Skeletal muscle cell (primary cell): ENCODE measurements at places on chromosomes 3 and 15.

DNA sequence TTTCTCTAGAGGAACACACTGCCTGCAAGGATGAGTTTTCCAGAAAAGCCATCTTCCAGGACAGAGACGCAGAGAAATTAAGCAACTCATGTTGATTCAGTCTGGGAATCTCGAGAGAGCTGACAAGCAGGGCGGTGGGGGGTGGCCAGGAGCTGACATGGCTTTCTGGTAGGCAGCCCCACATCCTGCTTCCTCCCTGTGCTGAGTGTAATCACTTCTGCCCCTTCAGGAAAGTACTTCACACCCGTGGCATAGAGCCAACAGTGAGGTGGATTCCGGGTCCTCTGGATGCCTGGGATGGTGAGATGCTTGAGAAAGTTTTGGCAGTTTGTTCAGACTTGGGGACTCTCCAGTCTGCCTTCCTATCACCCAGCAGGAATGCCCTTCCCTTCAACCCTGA, 221.1 kb downstream of the SLCO3A1 start:
- peak; percentile 27 for DNase-seq

DNA sequence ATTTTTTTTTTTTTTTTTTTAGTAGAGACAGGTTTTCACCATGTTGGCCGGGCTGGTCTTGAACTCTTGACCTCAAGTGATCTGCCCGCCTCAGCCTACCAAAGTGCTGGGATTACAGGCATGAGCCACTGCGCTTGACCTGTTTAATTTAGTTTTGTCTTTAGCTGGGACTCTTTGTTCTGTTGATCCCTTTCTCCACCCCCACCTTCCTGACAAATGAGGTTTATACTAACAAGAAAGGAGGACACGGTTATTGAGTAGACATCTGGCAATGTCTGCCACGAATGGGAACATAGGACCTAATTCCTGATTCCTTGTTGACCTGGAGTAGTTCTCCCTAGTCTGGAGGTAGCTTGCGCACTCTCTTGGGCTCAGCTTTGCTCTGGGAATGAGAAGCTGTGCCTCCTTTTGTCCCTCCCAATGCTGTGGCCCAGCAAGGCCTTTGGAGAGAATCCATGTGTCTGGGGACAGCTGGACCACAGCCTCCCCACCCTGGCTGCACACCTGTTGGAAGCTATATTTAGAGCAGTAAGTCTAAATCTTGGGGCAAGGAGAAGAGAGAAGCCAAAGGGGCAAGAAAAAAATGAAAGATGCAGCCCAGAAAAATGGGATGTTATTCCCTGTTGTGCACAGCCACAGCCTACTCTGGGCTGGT, 53.2 kb upstream of the ADPGK start:
- DNase-seq: no peak

GRCh38 chr3:51796854-51797253, 17.8 kb upstream of the IQCF6 start:
- DNase-seq: no peak

DNA sequence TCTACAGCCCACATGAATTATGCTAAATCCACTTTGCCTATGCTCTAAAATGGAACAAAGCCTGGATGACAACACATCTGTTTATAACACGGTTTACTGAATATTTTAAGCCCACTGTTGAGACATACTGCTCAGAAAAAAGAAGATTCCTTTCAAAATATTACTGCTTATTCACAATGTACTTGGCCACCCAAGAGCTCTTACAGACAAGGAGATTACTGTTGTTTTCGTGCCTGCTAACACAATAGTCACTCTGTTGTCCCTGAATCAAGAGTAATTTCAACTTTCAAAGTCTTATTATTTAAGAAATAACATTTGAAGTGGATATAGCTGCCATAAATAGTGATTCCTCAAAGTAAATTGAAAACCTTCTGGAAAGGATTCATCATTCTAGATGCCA, 70.9 kb downstream of the ANKRD28 start:
- DNase-seq: no peak

DNA sequence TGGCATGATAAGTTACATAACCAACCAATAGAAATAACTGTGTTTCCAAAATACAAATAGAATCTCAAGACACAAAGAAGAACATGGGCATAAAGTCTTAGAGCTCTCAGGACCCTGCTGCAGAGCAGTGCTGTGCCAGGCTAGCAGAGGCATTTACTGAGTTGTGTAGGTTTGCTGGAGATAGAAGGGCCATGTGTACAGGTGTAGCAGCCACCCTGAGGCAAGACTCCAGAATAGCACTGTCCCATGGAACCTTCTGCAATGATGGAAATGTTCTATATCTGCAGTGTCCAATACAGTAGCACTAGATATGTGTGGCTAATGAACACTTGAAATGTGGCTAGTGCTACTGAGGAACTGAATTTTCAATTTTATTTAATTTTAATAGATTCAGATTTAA, 267.0 kb upstream of the UMPS start:
- DNase-seq: no peak

GRCh38 chr3:129560269-129560787, 17.4 kb downstream of the H1-8 start:
- no peak for DNase-seq

- no peak for DNase-seq
Observed at GRCh38 chr15:36605604-36606263, 26.3 kb downstream of the CDIN1 start.

GRCh38 chr3:150315721-150316120, 92.4 kb upstream of the TSC22D2 start:
- no peak for DNase-seq

DNA sequence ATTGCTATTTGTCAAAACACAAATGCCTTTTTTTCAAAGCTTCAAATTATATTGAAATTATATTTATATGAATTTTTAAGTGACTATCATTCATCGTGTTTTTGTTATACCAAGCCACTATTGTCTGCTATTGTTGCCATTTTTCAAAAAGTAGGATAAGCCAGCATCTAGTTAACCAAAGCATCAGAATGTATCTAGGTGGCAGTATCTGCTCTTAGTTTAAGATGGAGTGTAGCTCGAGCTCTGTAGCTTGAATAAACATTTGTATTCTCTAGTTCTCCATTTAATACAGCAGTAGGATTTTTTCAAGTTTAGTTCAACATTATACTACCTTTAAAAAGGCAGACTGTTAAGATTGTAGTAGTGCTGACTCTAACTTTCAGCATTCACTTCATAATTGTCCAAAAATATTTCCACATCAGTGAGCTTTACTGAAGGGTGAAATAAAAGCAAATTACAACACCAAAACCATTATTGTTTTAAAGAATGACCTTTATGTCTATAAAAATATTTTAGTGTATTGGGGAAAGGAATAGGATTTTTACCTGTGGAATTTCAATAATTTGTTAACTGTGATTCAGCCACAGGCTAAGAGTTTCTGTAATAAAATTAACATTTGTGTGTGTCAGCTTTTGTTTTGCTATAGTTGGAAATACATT, 19.6 kb upstream of the C15orf61 start:
- no peak for DNase-seq

DNA sequence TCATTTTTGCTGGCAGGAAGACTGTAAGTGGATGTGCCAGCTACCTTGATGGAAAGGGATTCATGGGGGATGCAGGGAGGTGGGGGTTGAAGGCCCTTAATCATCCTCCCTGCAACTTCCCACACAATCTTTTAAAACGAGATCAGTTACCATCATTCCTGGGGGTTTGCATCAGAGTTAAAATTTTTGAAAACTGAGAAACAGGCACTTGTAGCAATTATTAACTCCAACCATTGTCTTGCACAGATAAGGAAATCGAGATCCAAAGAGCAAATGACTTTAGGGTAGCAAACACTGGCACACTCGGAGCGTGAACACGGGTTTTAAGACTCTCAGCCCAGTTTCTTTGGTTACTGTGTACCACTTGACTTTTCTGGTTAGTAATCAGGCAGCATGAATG, 41.9 kb downstream of the GPD1L start:
- no peak for DNase-seq

- no peak for DNase-seq
Observed at GRCh38 chr15:68729789-68730411, 90.8 kb downstream of the ANP32A start.

GRCh38 chr3:42520336-42520735, 17.9 kb downstream of the VIPR1 start:
- no peak for DNase-seq

DNA sequence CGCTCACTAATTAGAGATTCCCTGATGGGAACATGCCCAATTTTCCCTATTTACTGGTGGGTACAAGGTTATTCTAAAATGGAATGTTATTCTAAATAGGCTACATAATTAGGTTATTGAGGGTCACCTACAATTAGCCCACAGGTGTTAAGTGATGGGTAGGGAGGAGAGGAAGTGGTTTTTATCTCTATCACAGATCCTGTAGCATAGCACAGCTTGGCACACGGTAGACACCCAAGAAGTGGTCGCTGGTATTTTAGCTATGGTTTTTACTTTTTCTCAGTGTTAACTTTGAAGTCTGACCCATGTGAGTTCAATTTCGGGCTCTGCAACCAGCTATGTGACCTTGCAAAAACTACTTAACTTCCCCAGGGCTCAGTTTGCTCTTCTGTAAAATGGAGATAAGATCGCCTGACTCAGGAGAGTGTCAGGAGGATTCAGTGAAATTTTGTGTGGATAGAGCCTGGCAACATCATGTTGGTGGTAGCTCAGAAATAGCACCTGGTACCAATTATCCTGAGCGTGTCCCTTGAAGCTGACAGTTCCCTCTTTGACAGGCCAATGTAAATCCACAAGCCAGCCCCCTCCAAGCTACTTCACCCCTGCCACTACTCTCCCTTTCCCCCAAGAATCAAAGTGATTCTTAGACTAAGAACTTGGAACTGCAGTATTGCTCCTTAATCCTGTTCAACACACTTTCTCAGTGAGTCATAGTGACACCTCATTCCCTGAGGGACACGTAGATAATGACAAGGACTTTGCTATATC, 8.7 kb upstream of the LMCD1 start:
- DNase-seq: no peak

GRCh38 chr3:151135541-151136337, 50.3 kb downstream of the MED12L start:
- no peak for DNase-seq

- DNase-seq: no peak
Observed at GRCh38 chr3:15284121-15284889, 48.1 kb downstream of the SH3BP5 start.

DNA sequence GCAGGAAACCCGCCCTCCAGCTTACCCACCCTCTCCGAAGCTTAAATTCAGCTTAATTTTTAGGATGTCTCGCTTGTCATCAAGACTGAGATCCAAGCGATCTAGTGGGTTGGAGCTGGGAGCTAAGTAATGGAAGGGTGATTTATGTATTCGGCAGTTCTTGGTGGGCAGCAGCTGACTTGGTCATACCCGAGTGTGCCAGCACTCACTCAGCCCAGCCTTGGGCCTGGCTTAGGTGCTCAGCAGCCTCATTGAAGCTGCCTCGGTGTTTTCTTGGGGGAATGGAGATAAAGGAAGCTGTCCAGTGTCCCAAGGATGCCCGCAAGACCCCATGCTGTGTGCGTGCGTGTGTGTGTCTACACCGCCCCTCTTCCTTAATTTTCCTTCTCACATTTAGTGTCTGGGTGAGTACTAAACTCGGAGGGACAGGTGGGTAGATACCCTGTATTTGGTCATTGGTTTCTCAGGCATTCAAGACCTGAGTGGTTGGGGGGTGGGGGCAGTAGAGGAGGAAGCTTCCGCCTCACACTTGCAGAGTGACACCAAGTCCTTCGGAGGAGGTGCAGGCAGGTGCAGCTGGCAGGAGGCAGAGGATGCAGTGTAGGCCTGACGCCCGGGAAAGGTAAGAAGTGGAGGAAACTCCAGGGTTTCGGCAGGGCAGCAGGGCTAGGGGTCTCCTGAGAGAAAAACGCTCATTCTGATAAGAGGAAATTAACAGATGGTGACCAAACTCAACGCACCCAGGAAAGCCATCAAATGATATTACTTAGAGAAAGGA, 92.8 kb downstream of the PCSK6 start:
- no peak for DNase-seq

- DNase-seq: no peak
Observed at GRCh38 chr3:196740481-196741248, 1.0 kb downstream of the PAK2 start.

- DNase-seq: peak; percentile 57
Observed at GRCh38 chr3:114216186-114216970, 21.0 kb downstream of the ZNF80 start.

DNA sequence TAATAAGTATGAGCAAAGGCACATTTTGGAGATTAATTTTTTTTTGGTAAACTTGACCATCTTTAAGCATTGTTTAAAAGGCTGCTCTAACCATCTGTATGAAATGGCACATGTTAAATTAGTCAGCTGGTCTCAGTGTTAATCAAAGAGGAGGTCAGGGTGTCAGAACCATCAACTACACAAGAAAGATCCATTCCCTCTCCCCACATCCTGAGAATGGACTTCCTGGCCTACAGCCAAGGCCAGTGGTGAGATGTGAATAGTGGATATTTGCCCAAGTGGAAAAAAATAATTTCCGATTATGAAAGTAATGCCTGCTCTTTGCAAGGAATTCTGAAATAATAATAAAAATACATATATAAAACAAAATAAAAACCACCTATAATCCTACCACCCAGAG, 641.7 kb downstream of the NR2F2 start:
- DNase-seq: no peak

- no peak for DNase-seq
Observed at GRCh38 chr3:177713928-177714900, 516.9 kb upstream of the TBL1XR1 start.

GRCh38 chr3:101266071-101266470, 54.3 kb downstream of the IMPG2 start:
- DNase-seq: no peak

DNA sequence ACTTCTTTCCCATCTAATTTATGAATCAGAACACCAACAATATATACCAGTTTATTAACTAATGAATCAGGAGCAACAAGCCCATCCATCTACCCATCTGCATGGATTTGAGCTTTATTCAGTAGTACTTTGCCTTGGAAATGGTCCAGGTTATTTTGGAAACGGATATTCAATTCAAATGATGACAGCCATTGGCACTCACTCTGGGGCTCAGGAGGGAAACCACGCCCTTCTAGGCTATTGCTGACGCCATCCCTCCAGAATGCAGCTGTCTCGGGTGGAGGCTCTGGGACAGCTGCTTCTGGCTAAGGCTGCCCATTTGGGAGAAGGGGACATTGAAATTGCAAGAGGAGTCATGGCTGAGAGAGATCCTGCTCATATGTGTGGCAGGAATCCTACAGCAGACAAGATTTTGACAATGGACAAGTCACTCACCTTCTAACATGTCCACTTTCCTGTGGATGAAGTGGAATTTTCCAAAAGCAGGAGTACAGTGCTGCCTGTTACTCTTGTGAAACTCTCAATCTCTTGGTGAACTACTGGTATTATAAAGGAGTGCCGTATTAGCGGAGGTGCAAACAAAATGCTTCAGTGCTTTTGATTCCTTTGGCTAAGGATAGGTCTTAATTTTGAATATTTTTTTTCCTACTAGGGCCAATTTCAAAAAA, 29.3 kb upstream of the TRAK1 start:
- peak; percentile 78 for DNase-seq
